Vagina (tissue), 2 donors: ENCODE measurements at places on chromosomes 5 and 9. TPM values are rescaled to one million over a fixed set of nuclear protein-coding genes. Genes with fewer than 3 reads are reported as not detected.

Gene CMYA5
- total RNA-seq, result 10.1 TPM

Gene TRIM7
- total RNA-seq, result 21.6 TPM

Gene CXCL14
- 62.1 TPM for total RNA-seq

Gene NOXA1
- 2.9 TPM for total RNA-seq

DNA sequence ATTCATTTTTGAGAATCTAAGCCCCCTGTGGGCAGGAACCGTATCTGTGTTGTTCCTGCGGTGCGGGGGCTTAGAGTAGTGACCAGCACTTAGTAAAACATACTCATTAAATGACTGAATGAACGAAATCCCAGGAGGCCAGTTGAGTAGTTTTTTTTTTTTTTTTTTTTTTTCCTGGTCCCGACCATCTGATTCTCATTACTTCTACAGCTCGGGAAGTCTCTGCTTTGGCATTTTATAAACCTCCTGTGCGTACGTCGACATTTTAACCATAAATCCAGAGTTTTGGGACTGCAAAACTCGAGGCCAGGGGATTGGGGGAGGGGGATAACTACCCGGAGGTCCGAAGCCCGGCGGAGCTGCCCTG is 31.5 kb upstream of the SPRY4 start:
- DNase-seq, result no peak

- DNase-seq, result no peak
Observed at GRCh38 chr9:33913541-33913940, 96.6 kb downstream of the UBE2R2 start.

DNA sequence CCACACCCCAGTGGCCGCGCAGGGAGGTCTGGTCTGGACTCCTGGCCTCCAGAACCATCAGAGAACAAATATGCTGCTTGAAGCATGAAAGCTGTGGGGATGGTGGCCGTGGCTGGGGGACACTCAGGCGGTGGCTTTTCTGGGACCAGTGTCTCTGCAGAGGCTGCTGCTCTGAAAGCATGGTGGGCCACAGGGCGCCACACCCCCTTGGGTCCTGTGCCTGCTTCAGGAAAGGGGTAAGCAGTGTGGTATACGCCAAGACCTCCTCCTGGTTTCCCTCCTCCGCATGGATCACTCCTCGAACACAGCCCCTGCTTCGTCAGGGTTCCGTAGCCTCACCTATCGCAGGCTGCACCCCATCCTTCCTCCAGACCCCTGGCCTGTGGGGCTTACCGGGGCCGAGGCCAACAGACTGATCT is 19.7 kb upstream of the TERT start:
- no peak for DNase-seq

GRCh38 chr5:146081556-146081955 is 23.8 kb downstream of the PLAC8L1 start:
- DNase-seq, result no peak

DNA sequence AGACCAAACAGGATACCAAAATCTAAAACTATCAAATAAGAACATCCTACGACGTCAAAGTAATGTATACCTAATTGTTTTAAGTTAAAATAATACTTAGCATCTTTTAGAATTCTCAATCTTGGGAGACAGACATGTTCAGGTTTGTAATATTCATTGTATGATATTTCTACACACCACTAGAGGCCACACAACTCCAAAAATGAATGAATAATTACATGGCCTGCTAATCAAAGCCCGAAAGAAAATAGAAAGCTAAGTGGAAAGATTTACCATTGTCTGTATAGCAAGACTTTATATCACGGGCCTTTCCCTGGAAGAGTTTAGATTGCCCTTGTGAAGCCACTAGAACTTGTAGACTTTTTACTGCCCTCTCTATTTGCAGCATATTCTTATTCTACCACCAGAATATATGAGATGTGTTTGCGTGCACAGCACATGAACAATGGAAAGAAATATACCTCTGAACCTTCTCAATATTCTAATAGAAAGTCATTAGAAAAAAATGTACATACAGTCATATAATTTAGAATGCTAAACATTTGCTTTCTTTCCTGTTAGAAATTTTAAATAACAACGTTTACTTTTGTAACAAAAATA is 380.1 kb upstream of the NUDT12 start:
- no peak for DNase-seq

DNA sequence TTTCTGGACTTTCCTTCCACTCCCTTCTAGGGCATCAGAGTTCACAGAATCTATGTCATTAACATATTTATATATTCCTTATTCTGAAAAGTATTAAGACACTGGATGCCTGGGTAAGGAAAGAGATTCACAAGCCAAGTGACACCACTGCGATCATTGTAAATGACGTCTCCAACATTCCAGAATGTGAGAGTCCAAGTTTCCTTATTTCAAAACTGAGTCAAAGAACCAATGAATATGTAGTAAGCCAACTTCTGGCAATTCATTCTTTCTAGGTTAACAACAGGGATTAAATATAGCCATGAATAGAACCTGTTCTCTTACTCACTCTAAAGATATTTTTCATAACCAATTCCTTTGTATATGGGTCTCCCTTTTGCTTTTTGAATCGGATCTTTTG is 18.1 kb downstream of the RAI14 start:
- DNase-seq, result no peak

DNA sequence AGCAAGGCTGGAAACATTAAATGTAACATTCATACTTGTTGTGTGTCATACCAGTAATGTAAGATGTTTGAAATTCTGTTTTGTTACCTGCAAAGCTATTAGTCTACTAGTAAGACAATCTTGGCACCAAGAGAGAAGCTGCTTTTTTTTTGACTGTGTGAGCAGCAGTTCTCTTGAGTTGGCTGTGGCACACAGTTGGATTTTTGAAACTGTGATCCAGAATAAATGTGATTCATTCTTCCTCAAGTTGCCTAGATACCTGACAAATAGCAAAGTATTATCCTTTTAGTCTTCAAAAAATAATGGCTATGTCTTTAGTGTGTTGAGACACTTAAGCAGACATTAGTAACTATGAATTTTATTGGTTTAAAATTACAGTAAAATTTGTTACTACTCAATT is 57.2 kb upstream of the HAPLN1 start:
- no peak for DNase-seq

- DNase-seq, result no peak
Observed at GRCh38 chr5:15421381-15421780, 78.6 kb upstream of the FBXL7 start.

DNA sequence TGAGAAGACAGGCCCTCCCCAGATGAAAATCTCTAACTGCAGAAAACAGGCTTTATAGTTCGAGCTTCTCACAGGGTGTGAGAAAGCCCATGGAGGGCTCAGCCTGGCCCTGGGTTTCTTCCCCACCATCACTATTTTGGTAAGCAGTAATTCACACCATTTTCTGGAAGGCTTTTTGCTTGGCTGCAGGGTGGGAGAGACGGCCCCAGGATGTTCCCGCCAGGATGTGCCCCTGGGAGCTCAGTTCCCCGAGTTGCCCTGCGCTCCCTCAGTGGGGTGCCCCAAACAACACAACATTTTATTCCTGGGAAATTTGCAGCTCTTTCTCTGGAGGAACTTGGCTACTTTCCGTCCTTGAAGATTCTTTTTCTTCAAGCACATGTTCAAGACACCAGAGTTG is 100.8 kb downstream of the HSD17B3 start:
- no peak for DNase-seq

- DNase-seq, result no peak
Observed at GRCh38 chr5:55986931-55987330, 7.8 kb downstream of the IL6ST start.

Gene AP3B1
- 49.6 TPM for total RNA-seq

DNA sequence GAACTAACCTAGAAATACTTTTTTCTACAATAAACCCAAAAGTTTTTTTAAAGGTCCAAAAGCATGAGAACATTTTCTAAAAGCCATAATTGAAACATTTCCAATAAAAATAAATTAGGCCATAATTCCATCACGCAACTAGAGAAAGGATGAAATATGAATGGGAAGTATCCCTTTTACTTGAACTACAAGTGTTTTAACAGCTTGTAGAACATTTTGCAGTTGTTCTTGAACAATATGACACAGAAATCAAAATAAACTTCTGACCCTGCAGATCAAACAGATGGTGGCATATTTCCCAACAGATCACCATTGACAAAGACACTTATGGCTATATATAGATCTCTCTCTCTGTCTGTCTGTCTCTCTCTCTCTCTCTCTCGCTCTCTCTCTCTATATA is 624.4 kb downstream of the PSAT1 start:
- no peak for DNase-seq

GRCh38 chr5:176381423-176381822 is 7.0 kb downstream of the NOP16 start:
- no peak for DNase-seq

DNA sequence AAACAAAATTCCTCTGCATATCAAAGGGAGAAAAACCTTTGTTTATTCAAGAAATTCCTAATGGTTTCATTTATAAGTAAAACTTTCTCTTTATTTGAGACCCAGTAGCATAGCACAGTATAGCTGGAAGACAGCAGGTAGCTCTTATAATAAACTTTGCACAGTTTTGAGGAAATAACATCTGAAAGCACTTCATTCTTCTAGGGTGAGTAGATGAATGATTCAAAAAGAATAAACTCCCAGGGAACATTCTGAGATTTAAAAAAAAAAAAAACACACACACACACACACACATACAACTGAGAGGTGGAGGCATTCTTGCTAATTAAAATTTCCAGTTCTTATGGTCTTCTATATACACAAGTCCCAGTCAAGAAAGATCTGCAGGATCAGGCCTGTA is 197.3 kb downstream of the BNC2 start:
- no peak for DNase-seq

- DNase-seq, result no peak
Observed at GRCh38 chr5:110019119-110019518, 329.4 kb downstream of the MAN2A1 start.

GRCh38 chr5:175809531-175810121 is 61.8 kb upstream of the CPLX2 start:
- DNase-seq, result no peak

- no peak for DNase-seq
Observed at GRCh38 chr9:38118862-38119438, 49.9 kb upstream of the SHB start.

GRCh38 chr5:178671602-178672144 is 44.8 kb upstream of the CLK4 start:
- DNase-seq, result no peak

GRCh38 chr5:77012601-77013000 is 17.6 kb upstream of the AGGF1 start:
- no peak for DNase-seq

DNA sequence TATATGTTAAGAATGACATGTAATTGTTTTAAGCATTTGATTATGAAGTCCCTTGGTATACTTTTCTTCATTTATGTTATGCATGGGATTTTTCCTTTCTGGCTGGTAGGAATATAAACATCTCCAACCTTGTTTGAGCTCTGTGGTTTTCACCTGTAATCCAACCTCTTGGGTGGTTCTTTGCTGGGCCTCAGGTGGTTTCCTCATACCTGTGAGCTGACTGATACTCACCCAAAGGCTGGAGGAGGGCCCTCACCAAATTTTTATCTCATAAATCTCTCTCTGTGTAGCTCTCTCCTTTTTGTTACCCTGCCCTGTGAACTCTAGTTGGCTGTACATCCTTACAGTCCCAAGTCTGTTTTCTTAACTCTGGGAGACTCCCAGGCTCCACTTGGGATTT is 39.8 kb upstream of the C6 start:
- no peak for DNase-seq

GRCh38 chr9:33510262-33511183 is 13.5 kb upstream of the ANKRD18B start:
- DNase-seq, result no peak

Gene IL9
- not detected for total RNA-seq

DNA sequence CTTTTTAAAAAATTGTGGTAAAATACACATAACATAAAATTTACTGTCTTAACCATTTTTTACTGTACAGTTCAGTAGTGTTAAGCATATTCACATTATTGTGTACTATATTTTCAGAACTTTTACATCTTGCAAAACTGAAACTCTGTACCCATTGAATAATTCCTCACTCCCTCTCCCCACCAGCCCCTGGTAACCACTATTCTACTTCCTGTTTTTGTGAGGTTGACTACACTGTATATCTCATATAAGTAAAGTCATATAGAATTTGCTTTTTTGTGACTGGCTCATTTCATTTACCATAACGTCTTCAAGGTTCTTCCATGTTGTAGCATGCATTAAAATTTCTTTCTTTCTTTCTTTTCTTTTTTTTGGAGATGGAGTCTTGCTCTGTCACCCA is 87.0 kb downstream of the LNPEP start:
- DNase-seq, result no peak

GRCh38 chr9:134327671-134328231 is 1.5 kb downstream of the RXRA start:
- DNase-seq, result no peak
